ENCODE measurements at places on chromosomes 6 and 20.

GRCh38 chr20:48194583-48194982 lies 409.3 kb upstream of the SULF2 start:
- DNase-seq, result no peak

DNA sequence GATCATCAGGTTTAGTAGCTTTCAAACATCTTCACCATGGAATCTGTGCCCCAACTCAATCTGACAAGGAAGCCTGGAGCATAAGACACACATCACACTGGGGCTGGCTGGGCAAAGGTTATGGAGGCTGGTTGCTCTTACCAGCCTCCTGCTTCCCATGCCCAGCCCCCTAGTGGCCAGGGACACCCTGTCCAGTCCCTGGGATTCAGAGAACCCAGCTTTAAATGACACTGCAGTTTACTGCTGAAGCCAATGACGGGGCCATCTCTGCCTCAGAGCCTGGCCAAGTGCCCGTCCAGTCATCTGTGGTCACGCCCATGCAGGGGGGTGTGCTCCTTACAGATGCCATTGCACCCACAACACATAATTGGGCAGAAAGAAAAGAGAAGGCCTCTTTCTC lies 272.9 kb downstream of the SMOC2 start:
- no peak for DNase-seq

GRCh38 chr6:71310261-71310660 lies 21.6 kb downstream of the OGFRL1 start:
- no peak for DNase-seq

DNA sequence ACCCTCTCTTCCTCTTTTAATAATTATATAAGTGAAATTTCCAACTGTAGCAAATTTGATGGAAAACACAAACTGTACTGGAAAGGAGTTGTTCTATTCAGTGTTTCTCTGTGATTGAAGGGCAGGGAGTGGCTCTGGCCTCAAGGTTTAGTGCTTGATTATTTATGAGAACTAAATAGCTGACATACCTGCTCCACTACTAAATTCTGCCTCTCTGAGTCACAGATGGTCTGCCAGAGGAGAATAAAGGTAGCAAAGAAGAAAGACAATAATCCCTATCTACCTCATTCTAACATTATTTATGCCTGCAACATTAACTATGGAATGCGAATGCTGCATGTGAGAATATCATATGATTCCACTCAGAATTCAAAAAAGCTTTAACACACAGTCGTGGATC lies 9.3 kb downstream of the BMP5 start:
- DNase-seq, result no peak

DNA sequence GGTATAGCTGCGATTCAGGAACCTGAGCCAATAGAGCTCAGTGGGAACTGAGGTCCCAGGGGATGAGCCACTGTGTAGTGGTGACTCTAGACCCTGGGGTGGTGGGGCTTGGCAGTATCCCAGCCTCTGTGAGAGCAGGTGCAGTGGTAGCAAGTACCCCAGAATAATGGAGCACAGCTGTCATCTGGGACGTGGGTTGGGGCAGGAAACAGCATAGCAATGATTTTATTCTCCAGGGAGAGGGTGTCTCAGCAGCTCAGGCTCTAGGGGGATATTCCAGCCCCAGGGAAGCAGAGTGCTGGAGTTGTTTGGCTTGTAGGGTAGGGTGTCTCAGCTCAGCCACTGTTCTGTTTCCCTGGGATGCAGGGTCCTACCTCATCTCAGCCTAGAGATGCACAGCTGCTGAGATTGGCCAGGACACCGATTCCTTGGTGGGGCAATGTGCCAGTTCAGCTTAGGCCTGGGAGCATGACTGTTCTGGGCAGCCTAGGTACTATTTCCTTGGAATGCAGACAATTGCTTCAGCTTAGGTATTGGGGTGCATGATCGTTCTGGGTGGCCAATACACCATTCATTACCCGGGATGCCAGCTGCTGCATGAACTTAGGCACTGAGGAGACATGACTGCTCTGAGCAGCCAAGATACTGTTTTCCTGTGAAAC lies 34.0 kb upstream of the NUP153 start:
- DNase-seq, result no peak

DNA sequence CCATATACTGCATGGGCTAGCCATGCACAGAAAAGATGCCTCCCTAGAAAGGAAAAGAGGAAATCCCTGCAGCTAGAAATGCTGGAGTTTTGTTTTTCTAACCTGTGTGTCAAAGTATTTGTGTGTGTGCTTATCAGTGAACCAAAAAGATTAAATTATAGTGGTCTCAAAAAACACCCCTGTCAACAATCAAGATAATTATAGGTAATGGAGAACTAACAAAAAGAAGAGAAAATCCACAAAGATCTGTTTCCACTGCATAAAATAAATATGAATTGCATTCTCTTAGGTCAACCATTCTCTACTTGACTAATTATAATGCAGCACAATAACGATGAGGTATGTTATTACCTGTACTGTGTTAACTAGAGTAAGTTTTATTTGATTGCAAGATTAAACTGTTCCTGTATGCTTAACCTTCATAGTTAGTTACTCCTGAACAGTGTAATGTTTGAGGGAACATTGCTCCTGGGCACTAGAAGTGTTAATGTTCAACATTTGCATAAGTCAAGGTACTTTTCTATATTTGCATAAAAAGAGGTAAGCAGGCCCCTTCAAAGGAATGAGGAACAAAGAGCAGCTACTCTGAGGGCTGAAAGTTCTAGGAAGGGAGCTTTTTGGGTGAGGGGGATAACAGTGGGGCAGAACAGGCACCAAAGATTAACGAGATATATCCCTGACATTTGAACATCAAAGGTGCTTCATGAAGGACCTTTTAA lies 212.1 kb downstream of the BTBD9 start:
- DNase-seq, result no peak

Measured in stimulated activated CD8-positive, alpha-beta memory T cell treated with anti-CD3 and anti-CD28 coated beads, Interleukin-7, amount 100 ng/mL, for 1 hour (primary cell).